ENCODE measurements at places on chromosomes 5 and 9.

DNA sequence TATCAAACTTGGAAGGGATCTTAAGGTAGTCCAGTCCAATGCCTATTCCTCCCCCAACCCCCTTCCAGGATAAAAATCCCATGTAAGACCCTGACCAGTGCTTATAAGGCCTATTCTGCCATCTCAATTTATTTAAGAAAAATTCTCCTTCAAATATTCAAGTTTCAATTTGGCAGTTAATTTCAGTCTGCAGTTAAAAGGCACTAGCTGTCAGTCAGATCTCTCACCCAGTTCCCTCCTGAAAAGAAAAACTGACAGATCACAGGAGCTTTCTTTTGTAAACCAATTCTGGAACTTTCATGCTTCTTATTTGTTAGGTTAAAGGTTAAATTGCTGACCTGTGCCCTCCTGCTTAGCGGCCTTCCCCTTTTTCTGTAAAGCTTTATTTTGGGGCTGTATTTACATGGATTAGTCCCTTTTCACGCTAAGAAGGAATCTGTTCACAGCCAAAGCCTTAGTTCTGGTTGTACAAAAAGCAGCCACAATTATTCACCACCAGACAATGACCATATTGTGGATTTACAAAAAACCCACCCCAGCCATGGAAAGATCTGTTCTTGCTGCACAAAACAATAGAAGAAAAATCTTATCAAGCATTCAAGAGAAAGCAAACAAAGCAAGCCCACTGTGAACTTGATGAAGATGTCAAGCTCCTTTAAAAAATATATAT is 68.7 kb downstream of the DENND1A start:
- no peak for DNase-seq

DNA sequence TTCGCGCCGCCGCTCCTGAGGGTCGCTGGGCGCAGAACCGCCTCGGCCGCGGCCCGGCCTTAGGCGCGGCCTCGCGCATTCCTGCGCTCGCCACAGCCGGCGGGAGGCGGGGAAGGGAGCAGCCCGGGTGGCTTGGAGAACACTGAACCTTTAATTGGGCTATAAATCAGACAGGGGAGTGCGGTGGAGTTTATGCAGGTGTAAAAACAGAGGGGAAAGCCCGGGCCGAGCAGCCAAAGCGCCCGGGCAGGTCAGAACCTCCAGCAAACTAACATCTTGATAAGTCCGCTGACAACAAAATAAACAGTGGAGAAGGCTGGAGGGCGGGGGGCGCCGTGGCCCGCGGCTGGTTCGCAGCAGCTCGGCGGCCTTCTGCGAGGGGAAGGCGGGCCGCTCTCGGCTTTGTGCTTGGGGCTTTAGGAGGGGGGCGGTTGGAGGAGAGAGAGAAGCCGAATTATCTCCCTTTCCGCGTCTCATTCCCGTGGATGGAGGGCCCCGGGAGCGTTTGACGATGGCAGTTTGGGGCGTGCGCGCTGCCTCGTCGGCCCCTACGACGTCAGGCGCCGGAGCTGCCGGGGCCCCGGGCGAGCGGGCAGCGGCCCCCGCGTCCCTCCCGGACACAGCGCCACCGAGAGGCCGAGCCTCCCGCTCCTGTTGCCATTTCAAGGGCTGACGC is 11.3 kb downstream of the FOXD1 start:
- DNase-seq = peak; percentile 46

- DNase-seq = no peak
These were observed 238.5 kb upstream of the FBXL7 start for GRCh38 chr5:15261269-15261995.

DNA sequence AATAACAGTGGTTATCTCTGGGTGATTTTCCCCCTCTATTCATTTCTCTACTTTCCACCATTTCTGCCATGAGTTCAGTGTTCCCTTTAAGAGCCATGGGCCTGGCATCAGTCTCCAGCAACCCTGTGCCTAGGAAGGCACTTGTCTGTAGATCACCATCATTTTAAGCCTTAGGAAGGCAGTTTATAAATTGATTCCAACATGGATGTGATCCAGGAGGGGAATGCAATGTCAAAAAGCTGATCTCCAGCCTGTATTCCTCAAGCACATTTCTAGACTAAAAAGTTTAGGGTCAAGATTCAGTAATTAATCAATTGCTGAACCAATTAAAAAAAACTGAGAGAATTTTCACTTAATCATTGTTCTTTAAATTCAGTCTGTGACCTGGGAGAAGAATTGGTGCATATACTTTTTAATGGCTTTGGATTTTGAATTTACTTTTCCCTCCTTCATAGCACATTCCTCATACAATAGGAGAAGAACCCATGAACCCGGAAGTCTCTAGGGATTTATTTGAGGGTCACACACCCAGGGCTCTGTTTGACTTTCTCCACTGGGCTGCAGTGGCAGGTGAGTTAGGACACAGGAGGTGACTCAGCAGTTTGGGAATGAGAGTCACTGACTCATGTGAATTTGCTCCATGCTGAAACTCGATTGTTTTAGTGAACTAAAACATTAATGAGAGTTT is 6.1 kb upstream of the ERMP1 start:
- no peak for DNase-seq

DNA sequence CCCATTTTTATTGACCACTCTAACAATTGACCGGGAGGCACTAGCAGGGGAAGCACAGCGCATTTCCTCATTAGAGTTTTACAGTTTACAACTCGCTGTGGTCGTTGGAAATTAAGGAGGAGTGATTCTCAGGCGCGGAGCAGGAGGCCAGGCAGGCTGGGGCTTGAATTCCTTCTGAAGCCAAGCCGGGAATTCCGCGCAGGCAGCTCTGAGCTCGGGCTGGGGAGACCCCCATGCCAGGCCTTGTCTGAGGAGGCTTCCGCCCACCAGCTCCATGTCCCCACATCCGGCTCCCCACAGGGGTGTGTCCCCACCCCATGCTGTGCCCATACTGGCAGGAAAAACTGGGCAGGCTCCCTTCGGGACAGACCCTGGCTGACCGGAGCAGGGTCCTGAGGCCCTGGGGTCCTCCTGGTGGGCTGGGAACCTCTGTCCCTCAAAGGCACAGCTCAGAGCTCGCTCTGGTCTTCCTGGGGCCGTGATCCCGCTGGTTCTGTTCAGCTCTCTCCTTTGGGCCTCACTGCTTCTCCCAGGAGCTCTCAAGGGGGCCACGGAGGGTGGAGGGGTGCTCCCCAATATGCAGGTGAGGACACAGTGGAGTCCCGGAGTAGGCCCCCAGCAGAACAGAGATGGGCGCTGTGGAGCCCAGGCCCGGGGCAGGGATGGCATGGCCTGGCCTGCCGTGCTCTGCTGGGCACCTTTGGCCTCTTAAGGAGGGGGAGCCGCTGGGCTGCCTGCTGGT is 1.3 kb upstream of the NRARP start:
- no peak for DNase-seq
